ENCODE measurements at places on chromosomes 11 and 22.

DNA sequence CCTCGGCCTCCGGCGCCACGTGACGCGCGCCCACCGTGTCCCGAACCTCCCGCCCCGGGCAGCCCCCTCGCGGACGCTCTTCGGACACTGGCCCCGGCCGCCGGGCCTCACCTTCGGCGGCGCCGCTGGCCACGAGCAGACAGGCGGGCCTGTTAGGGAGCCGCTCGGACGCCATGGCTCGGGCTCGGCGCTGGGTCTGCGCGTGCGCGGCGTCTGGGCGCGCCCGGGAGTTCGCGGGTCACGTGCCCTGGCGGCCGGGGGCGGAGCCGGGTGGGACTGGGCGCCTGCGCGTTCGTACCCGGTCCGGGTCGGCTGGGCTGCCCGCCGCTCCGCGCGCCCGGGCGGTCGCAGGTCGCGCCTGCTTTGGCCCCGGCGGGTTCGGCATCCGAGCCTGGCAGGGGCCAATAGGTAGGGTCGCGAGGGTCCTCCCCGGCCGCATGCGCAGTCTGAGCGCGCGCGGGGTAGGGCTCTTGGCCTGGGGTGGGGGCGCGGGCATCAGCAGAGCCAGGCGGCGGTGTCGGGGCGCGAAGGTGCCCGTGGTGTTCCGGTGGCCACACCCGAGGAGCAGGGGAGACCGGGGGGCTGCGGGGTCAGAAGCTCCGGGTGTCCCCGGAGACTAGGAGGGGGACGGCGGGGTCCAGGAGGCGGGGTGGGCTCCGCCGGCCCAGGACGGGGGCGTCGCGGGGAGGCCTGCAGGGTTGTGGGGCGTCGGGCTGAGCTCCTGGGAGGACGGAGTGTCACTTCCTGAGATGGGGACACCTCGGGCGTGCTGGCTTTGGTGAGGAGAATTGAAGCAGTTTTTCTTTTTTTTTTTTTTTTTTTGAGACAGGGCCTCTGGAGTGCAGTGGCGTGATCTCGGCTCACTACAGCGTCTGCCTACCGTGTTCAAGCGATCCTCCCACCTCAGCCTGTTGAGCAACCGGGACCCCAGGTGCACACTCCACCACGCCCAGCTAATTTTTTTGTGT, at the start of gene GATD1:
TSS of gene GATD1 (minus strand) at position 200 of the 968 bp plus-strand sequence. CDS start at position 175, 25 bp downstream.
- DNase-seq = peak; percentile 91

GRCh38 chr11:102244681-102245409, 72.4 kb upstream of the BIRC3 start:
- DNase-seq = no peak

- DNase-seq = no peak
Observed at GRCh38 chr22:49658902-49659280, 168.8 kb downstream of the BRD1 start.

DNA sequence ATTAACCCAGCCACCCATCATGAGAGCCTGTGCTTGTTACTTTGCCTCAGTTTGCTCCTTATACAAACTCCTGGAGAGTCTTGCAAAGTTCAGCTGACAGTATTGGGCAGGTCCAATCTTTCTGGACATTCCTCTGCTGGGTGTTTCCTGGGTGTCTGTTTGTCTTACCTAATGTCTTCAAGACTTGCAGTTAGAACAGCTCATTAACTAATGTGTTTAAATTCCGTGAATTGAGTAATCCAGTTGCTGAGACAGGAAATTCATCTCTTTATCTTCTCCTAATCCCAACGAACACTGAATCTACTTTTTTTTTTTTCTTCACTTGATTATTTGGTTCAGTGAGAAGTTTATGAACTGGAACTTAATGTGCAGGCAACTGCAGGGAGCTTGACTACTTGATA, 20.6 kb downstream of the BCO2 start:
- no peak for DNase-seq

GRCh38 chr22:47566491-47566890, 804.0 kb downstream of the TBC1D22A start:
- no peak for DNase-seq

GRCh38 chr11:119536801-119537200, 113.8 kb upstream of the THY1 start:
- DNase-seq = no peak

DNA sequence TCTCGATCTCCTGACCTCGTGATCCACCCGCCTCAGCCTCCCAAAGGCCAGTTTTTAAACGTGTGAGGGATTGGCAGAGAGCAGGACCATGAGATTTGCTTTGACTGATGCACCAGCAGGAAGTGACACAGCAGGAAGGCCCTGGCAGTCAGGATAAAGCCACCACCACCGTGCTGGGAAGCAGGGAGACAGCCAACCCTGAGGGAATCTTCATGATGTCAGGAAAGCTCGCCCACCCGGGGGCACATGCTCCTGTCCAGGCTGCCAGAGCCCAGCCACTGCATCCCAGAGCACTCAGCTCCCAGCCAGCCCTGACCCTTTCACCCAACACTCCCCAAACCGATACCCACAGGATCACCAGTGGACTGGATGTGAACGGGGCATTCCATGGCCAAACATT, 6.1 kb downstream of the TUBGCP6 start:
- DNase-seq = no peak

- peak; percentile 32 for DNase-seq
Observed at GRCh38 chr11:122749005-122749687, 89.2 kb upstream of the CRTAM start.

Measured in stimulated activated CD8-positive, alpha-beta memory T cell treated with anti-CD3 and anti-CD28 coated beads, Interleukin-12 subunit alpha, Interleukin-12 subunit beta, amount 100 ng/mL, for 4 hours (primary cell).